ENCODE measurements at places on chromosomes 6 and 20.

DNA sequence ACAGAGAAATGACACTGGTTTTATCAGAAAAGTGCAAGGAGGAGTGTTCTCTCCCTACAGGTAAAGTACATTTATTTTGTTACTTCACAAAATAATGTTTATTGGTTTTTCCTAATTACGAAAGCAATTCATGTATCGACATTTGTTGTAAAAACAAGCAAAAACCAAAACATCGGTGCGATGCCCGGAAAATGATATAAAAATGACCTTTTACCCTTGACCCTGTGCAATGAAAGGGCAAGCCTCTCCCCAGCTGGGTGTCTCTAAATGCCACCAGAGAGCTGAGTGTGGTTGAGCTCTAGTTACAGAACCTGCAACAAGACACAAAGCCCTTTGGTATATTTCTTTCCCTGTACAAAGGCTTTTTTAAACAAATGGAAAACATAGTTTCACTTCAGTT, 65.4 kb downstream of the CD164 start:
- no peak for DNase-seq

GRCh38 chr20:59163631-59164530, at the start of gene ZNF831:
TSS of gene ZNF831 (plus strand) at chr20:59163821. CDS start at chr20:59191020, 27,199 bp downstream.
- DNase-seq = no peak

GRCh38 chr6:12941422-12941821, 224.9 kb downstream of the PHACTR1 start:
- no peak for DNase-seq

- no peak for DNase-seq
Observed at GRCh38 chr6:127119102-127120022, 891 bp downstream of the RSPO3 start.

DNA sequence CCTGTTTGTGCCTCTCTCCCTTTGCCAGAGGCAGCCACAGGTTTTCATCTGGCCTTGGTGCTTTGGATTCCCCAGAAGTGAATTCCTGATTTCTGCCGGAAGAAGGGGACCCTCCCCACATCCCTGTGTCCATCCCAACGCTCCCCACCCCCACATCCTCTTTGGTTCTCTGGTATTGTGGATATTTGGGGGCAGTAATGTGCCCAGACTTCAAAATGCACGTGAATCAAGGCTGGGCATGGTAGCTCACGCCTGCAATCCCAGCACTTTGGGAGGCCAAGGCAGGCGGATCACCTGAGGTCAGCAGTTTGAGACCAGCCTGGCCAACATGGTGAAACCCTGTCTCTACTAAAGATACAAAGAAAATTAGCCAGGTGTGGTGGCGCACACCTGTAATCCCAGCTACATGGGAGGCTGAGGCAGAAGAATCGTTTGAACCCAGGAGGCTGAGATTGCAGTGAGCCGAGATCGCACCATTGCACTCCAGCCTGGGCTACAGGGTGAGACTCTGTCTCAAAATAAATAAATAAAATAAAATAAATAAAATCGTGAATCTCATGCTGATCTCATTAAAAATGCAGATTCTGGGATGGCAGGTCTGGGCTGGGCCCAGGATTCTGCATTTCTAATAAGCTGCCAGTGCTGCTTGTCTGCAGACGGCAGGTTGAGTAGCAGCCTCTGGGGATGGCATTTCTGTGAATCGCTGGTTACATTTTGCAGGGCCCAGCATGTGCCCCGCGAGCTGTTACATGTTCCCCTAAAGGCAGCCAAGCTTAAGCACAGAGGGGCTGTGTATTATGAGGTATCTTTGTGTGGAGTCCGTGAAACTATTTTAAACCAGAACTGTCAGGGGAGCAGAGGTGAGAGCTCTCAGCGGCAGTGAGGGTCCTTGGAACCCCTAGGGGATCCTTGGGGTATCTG, 49.0 kb downstream of the SYNJ2 start:
- no peak for DNase-seq

DNA sequence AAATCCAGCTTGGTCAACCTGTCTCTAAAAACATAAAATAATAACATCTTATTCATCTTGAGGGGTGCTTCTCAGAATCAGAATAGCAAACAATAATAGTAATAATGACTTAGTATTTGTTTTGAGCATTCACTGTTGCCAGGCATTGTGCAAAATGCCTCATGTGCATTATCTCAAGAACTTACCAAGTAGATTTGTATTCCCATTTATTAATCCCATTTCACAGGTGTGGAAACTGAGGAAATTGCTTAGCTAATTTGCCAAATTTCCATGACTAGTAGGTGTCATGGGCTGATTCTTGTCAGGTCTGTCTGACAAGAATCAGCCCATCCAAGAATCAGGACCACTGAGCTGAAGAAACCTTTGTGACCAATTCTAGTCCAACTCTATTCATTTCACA, 5.5 kb downstream of the TTBK1 start:
- DNase-seq = no peak

DNA sequence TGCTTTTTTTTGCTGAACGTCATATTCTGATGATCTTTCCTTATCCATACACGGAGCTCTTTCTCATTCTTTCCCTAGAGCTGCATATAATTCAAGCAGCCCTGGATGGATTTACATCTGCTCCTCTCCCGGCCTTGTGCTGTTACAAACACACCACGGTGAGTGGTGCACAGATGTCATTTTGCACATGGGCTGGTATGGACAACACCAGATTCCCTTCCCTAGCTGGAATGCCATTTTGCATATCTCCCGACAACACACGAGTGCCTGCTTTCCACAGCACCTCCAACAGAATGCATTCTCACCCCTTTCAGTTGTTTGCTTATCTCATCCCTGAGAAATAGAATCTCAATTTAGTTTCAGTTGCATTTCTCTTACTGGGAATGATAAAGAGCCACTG, 69.5 kb upstream of the AFDN start:
- no peak for DNase-seq

- no peak for DNase-seq
Observed at GRCh38 chr6:16227048-16227562, 11.3 kb upstream of the GMPR start.

DNA sequence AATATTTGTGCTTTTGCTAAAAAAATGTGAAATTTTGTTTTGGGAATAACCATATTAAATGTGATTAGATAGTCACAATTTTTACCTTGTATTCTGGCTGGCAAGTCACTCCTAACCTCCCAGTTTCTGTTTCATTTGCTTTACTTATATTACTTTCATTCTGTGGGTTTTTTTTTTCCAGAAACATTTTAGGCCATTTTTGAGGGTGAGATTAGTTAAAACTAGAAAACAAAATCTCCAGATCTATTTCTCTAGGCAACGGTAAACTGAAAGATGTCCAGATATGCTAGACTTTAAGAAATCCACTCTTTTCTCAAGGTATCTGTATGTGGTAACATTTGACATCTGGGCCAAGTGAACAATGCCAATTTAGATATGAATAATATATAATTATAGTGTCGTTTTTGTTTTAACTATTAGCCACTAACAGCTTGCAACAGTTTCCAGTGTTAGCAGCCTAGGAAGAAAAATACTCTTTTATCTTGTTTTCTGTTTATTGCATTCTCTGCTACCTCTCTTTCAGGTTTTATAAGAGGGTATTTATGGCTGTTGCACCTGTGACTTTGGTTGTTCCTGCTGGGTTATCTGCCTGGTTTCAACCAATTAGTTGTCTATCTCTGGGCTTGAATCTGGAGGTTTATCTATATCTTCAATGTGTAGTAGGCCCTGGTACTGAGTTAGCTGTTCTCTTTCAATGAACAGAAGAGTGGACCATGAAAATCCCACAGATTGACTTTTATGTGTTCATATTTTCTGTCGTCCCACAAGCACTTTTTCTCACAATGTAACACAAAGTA, 260.9 kb downstream of the NKAIN2 start:
- DNase-seq = no peak

DNA sequence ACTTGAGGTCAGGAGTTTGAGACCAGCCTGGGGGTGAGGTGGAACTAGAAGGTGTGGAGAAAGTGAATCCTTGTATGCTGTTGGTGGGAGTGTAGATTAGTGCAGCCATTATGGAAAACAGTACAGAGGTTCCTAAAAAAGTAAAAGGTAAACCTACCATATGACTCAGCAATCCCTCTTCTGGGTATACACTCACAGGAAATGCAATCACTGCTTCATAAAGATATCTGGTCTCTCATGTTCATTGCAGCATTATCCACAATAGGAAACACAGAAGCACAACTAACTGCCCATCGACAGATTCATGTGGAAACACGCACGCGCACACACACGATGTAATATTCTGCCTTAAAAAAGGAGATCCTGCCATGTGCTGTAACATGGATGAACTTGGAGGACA, 66.7 kb downstream of the CDC5L start:
- no peak for DNase-seq

GRCh38 chr6:47075168-47075567, 33.0 kb upstream of the ADGRF1 start:
- no peak for DNase-seq

- DNase-seq = no peak
Observed at GRCh38 chr6:133114973-133115372, 126.2 kb upstream of the EYA4 start.

DNA sequence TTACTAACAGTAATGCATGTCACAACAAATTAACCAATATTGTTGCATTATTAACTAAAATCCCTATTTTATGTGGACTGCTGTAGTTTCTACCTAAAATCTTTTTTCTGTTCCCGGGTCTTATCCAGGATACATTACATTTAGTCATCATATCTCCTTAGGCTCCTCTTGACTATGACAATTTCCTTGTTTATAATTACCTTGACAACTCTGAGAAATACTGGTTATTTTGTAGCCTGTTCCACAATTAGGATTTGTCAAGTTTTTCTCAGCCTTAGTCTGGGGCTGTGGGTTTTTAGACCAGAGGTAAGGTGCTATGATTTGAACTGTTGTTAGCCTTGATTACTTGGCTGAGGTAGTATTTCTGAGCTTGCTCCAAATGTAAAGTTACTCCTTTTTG, 3.7 kb downstream of the FBXO5 start:
- DNase-seq = no peak

- DNase-seq = no peak
Observed at GRCh38 chr20:56806952-56807517, 177.9 kb downstream of the TFAP2C start.

DNA sequence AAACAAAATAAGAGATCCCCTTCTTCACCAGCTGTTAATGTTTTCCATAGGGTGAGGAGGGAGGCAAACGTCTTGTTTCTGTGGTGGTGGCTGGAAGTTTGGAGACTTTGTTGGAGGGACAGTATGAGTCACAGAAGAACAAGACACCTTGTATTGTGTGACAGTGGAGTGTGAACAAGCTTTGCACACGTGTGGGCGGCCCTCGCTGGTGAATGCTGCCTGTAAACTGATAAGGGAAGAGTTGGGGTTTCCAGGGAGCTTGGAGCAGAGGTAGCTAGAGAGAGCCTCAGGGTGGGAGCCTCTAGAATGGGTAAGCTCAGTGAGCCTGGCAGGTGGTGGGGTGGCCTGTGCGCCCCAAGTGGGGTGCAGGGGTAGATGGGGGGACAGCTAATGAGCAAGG, 78.3 kb downstream of the ZDHHC14 start:
- DNase-seq = no peak

DNA sequence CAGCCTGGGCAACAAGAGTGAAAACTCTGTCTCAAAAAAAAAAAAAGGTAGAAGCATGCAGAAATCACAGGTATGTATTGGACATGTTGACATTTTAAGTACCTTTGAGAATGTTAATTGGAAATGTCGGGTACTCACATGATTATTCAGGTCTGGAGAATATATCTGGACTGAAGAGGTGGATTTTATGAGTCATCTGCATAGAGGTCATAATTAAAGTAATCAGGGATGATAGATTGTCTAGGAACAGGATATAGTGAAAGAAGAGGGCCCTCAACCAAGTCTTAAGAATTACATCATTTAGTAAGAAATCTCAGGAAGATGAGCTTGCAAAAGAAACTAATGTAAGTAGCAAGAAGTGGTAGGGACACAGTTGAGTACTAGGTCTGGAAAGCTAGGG, 212.5 kb downstream of the UTRN start:
- DNase-seq = no peak

- no peak for DNase-seq
Observed at GRCh38 chr6:15658181-15658744, 4.6 kb downstream of the DTNBP1 start.

GRCh38 chr20:25750765-25751696, 54.4 kb upstream of the ZNF337 start:
- DNase-seq = peak; percentile 50

- DNase-seq = no peak
Observed at GRCh38 chr6:2990932-2991506, 8.7 kb upstream of the NQO2 start.
